Upper lobe of left lung (tissue), 6 donors: ENCODE measurements at places on chromosomes 4 and X. TPM values are rescaled to one million over a fixed set of nuclear protein-coding genes. Genes with fewer than 3 reads are reported as not detected.

- no peak for DNase-seq
Observed at GRCh38 chr4:32374206-32374605, 1654.0 kb downstream of the PCDH7 start.

DNA sequence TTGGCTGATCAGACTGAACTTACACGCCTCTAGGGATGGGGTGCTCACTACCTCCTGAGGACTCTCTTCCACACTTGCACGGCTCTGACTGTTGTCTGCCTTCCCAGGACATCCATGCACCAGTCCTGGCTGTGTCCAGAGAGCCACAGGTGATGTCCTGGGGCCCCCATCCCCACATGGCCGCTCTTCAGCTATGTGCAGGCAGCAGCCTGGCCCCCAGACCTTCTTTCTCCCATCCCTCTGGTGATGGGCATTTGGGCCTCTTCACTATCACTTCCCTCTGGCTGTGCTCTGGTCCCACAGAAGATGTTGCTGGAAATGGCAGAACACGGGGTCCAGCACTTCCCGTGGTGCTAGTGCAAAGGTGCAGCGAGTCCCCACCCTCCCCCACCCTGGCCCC, 40.9 kb upstream of the HMX1 start:
- no peak for DNase-seq

- DNase-seq, result no peak
Observed at GRCh38 chrX:120672841-120673530, 43.1 kb upstream of the C1GALT1C1 start.

DNA sequence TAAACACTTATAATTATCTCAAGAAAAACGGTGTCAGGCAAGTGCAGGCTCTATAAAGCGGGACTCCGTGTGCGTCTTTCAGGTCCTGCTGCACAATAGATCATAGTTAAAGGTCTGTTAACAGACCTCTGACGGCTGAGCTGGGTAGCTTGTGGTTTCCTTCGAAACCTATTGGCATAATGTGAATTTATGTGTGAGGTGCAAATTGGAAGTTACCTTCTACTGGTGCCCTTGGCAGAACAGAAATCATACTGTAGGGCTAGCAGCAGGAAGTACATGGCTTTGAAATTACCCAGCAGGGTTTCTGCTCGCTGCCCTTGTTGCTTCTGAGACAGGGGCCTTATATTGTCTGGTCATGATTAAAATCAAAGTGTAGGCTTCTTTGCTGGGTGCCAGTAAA, 216.4 kb upstream of the HAND2 start:
- DNase-seq, result no peak

GRCh38 chr4:107467461-107467860, 252.6 kb downstream of the PAPSS1 start:
- no peak for DNase-seq

- DNase-seq, result no peak
Observed at GRCh38 chr4:181685461-181685860, 557.7 kb upstream of the TENM3 start.

DNA sequence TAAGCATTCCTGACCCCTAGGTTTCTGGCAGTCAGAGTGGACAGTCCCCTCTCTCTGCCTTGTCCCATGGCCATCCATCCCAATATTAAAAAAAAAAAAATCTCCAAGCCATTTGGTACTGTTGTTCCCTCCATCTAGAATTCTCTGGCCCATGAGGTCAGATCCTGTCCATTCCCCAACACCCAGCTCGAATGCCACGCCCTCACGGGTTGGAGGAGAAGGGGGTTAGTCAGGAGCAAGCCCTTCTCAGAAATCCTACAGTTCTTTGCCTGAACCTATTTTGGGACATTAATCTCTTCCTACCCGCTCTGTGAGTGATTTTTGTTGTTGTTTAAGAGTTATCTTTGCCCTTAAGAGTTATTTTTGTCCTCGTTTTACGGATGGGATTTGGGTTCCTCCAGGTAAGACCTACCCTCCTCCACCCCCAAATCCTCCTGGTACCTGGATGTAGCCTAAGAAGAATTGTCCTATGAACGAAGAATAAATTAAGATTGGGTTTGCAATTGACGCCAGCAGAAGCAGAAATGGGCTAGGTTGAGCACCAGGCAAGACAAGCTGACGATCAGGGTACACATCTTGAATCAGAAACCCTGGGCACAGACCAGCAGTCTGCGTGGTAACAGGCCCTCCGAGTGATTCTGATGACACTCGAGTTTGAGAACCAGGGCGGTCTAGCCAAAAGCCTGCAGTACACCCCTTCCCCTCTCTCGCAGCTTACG, 977 bp downstream of the RNF175 start:
- DNase-seq, result no peak

- DNase-seq, result peak; percentile 78
Observed at GRCh38 chr4:38860788-38861424, 4.3 kb upstream of the TLR6 start.

DNA sequence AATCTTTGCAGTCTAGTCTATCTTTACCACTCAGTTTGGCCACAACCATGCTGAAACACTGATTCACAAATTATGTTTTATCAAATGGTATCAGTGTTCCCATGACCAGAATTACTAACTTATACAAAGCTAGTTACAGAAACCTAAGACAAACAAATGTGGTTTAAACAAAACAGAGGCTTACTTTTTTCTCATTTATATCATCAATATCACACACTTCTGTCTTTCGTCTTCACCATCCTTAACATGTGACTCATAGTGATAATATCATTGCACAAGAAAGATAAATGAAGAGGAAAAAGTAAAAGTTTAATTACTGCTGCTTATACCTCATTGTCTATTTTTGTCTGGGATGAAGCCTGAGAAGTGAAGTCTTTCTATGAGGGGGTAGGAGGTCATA, 406.6 kb downstream of the PCDH10 start:
- DNase-seq, result no peak

GRCh38 chr4:121951521-121952110, at the start of gene TRPC3:
Gene TRPC3 (minus strand): TSS chr4:121952060. CDS start chr4:121951680, 380 bp downstream.
- DNase-seq, result no peak

DNA sequence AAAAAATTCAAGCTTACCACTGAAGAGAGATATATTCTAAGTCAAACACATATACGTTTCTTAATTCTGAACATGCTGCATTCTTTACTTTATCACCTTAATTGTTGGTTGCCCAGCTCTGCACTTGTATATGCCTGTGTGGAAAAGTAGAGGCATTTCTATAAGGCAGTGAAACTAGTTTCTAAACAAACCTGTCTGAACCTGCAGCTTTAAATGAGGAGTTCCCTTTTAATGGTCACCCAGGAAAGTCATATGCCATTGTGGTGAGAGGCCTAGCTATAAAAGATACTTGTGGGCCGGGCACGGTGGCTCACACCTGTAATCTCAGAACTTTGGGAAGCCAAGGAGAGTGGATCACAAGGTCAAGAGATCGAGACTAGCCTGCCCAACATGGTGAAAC, 147.4 kb upstream of the RXFP1 start:
- DNase-seq, result no peak

DNA sequence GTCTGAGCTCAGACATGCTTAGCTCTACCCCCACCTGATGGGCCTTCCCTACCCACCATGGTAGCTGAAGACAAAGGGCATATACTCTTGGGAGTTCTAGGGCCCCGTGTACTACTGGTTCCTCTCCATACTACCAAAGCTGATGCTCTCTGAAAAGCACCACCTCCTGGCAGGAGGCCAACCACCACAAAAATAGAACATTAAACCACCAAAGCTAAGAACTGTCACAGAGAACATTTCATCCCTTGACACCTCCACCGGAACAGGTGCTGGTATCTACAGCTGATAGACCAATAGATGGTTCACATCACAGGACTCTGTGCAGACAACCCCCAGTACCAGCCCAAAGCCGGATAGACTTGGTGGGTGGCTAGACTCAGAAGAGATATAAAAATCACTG, 13.4 kb downstream of the EDA2R start:
- DNase-seq, result no peak

GRCh38 chr4:73224886-73225285, 33.7 kb downstream of the ANKRD17 start:
- no peak for DNase-seq

- peak; percentile 83 for DNase-seq
Observed at GRCh38 chr4:110516106-110516922, 40.4 kb downstream of the ENPEP start.

DNA sequence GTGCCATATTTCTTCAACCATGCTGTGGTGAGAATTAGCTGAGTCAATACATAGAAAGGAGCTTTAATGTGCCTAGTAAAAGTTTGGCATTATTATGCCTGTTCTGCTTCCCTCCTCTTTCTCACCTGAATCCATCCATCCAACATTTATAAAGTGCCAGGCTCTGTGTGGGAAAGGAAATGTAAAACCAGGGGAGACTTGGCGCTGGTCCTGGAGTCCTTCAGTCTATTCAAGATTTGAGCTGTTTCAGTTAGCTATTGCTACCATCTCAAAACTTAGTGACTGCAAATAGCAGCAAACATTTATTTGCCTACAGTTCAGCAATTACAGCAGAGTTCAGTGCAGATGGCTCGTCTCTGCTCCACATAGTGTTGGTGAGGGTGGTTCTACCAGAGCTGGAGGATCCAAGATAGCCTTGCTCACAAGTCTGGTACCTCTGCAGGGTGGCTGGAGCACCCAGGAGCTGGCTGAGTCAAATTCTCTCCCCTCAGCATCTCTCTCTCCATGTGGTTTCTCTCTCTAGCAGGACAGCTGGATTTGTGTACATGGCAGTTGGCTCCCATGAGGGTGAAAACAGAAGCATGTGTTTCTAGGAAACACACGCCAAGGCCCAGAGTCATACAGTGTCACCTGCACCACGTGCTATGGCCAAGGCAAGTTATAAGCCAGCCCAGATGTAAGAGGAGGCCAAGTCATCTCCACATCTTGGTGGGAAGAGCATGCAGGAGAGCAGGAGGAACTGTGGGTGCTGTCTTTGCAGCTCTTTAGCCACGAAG, 77.3 kb downstream of the FHDC1 start:
- no peak for DNase-seq

GRCh38 chrX:1536712-1537030, 314 bp downstream of the P2RY8 start:
- no peak for DNase-seq

GRCh38 chrX:149511081-149511480, 6.0 kb upstream of the IDS start:
- no peak for DNase-seq

DNA sequence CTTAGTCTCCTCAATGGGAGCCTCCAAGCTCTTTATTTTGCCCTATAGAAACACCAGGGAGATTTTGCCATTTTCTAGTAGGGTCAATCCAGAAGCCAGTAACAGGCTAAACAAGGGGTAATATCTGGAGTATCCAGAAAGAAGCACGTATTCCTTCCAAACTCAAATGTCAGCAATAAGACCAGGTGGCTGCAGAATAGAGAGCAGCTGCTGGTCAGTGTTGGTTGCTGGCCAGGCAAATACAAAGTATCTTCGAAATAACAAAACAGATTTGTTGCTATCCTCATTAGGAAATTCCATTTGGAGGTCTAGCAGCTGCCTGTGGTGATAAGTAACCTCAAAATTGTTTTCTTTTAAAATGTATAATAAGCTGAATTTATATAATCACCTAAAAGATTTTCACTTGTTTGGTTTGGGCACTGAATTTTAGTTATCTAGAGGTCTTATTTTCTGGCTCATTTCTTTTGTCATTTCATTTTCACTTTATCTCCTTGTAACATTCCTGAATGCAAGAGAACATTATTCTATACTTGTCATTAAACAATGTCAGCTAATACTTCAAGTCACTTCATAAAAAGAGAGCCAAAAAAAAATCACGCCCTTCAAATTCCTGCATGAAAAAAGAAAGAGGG, 320.6 kb downstream of the DTHD1 start:
- no peak for DNase-seq

DNA sequence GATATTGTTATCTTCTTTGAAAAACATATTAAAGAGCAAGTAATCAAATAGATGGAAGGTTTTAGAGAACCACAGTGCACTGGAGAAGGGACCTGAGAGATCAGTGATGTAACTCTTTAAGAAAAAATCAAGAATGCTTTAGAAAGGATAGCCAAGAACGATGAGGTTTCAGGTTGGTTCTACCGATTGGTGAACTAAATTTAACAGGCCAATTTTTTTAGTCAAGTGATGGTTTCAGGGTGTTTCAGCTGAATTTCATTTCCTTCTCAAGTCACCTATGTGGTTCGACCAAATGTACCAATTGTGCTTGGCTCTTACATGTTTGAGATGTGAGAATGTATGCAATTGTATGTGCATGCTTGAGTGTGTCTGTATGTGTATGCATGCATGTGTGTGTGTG, 26.5 kb downstream of the HS3ST1 start:
- no peak for DNase-seq

GRCh38 chrX:121008920-121009319, 23.4 kb upstream of the CT47A1 start:
- DNase-seq, result no peak

DNA sequence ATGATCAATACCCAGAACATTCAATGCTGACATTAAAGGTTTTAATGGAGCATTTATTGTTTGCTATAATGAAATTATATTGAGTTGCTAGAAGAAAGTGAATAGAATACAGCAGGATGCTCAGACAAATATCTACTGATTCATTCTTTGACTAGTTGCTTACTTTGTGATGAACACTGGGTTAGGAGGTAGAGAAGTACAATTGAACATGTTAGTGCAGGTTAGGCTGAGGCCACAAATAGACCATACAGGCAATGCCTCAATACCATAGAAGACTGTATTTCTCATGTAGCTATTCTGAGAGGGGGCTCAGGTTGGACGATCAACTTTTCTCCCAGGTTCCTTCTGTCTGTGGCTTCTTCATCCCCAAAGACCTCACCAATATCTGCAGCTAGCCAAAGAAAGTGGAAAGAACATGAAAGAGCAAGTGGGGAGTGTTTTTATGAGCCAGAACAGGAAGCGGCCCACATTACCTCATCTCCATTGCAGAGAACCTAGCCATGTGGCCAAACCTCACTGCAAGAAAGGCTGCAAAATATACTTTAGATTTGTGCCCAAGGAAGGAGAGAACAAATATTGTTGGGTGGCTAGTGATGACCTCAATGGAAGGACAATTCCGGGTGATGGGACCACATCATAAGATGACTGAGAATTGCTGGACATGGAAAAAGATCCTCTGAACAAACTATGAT, 180.3 kb upstream of the GATB start:
- DNase-seq, result no peak

GRCh38 chr4:142322996-142323395, 523.1 kb downstream of the INPP4B start:
- no peak for DNase-seq

The UGT2B10 gene
- 0.17 TPM for total RNA-seq

The CXorf49 gene
- not detected for total RNA-seq

The COX7B gene
- 253 TPM for total RNA-seq

The SLC6A14 gene
- 49.8 TPM for total RNA-seq

The KCND1 gene
- 1.4 TPM for total RNA-seq

The ZNF732 gene
- total RNA-seq, result 0.15 TPM

The DOK7 gene
- total RNA-seq, result 4.2 TPM

The PPEF1 gene
- 0.26 TPM for total RNA-seq

The QRFPR gene
- not detected for total RNA-seq

The GSX2 gene
- not detected for total RNA-seq

The KIT gene
- 27.8 TPM for total RNA-seq
